ENCODE measurements at places on chromosomes 6 and 20.

DNA sequence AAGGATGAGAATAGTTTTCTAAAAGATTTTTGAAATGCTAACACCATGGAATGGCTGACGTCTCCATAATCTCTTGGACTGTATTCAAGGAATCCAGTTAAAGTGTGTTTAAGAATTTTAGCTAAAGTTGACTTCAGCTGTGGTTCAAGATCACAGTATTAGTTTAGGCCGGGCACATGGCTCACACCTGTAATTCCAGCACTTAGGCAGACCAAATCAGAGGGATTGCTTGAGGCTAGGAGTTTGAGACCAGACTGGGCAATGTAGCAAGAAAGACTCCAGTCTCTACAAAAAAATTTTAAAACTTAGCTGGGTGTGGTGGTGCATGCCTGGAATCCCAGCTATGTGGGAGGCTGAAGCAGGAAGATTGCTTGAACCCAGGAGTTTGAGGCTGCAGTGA is 68.2 kb downstream of the RFPL4B start:
- DNase-seq = no peak

DNA sequence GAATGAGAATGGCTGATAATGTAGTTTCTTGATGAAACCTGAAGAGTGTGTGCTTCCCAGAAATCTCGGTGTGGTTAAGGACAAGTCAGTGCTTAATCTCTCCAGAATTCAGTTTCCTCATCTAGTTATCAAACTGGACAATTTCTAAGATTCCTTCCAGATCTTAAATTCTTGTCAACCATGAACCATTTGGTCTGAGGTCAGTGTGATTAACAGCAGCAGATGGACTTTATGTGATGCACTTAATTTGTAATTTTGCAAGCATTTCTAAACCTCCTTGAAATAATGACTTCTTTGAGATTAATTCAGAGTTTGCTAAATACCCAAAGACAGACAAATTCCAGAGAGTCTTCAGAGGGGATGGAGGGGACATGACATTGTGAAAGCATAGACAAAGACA is 160.3 kb downstream of the KIF16B start:
- no peak for DNase-seq

DNA sequence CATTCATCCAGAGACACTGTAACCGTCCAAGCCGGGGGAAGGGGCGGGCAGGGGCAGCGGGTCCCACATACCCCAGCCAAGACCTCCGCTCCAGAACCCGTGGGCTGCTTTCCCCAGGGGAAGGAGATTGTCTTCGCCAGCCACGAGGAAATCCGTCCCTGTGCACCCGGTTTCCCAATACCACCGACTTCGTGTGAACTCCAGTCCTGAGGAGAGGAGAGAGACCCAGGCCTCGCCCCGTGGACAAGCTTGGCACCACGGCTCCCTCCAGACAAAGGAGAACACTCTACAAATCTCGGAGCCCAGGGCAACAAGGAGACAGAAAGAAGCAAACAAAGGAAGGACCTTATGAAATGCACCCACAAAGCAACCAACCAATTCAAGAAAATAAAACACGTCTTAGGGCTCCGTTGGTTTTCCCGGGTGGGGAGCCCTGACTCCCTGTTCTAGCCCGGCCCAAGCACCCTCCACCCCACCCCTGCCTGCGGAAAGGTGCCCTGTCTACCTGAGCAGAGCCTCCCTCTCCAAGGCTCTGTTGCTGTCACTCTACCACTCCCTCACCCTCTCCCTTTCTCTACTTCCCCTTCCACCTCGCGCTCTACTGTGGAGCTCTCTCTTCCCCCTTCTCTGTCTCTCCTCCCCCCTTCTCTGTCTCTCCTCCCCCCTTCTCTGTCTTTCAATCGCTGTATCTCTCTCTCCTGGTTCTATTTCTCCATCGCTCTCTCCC is 1382.8 kb upstream of the DEFB115 start:
- no peak for DNase-seq

GRCh38 chr20:846894-847278 is 13.4 kb downstream of the FAM110A start:
- DNase-seq = no peak

DNA sequence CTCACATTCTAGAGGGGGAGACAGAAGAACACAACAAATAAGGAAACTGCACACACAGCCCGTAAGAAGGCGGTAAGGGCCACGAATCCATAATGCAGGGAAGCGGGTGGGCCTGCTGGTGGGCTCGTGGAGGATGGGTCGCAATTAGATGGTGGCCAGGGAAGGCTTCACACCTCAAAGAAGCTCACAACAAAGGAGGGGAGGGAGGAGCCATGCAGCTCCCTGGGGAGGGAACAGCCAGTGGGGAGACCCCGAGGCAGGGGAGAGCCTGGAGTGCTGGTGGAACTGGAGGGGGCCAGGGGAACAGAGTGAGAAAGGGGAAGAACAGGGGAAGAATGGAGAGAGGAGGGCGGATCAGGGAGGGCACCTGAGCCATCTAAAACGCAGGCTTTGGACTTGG is 13.4 kb downstream of the SRC start:
- DNase-seq = no peak

- no peak for DNase-seq
Measured at GRCh38 chr20:49579195-49579594, 11.3 kb upstream of the PTGIS start.

DNA sequence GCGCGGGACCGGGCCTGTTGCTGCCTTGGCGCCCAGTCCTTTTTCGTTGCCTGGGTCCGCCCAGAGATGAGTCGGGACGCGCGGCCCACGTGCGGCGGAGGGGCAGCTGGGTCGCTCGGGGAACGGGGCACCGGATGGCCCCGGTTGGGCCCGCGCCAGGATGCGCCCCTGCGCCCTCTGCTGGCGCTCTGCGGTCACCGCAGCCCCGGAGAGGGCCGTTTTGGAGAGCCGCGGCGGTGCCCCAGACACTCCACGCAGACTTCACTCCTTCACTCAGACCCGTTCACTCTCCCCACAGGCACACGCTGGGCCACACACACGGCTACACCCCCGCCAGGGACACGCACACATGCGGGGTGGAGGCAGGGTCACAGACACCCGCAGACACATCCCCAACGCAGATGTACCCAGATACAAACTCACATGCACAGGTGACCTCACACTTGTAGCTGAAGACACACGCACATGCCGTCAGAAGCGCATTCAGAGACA is 38.8 kb downstream of the SRC start:
- peak; percentile 84 for DNase-seq

DNA sequence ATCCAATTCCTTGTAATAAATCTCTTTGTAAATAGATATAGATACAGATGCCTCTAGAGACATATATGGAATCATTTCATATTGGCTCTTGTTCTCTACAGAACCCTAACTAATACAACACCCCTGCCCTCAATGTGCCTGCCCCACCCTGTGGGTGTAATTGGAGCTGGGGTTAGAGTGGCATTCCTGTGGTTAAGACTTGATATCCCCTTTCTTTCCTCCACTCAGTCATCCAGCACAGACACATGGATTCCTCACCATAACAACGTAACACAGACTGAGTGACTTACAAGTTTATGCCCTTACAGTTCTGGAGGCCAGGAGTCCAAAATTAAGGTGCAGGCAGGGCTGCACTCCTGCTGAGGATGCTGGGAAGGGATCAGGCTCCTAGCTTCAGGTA is 42.8 kb downstream of the C6orf118 start:
- no peak for DNase-seq

- DNase-seq = no peak
Measured at GRCh38 chr6:166266336-166266735, 41.9 kb downstream of the PRR18 start.

DNA sequence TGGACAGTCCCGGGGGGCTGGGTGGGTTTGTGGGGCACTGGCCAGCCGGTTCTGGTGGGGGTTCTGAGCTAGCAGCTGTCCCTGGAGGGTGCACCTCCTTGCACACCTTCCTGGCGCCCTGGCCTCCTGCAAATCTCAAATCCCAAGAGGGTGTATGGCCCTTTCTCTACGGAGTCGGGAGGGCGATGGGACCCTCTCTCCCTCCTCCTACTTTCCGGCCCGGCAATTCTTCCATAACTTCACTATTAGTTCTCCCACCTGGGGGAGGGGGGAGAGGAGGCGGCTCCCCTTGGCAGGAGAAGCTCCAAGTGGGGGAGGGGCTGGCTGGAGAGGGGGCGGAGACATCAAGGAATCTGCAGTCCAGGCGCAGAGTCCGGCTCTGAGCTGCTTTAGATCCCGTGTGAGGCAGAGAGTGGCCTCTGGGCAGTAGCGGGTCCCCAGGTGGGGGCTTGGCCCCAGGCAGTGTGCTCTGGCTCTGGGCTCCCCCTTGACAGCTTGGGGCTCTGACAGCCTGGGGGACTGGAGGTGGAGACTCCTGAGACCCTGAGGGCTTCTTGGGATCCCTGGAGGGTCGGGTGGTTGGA is 1.4 kb upstream of the LAMA5 start:
- DNase-seq = no peak

GRCh38 chr20:13865156-13865555 is 80.3 kb downstream of the NDUFAF5 start:
- DNase-seq = no peak

- no peak for DNase-seq
Measured at GRCh38 chr6:159044899-159045727, at the start of gene TAGAP. TAGAP (minus strand) TSS chr6:159044991; CDS start chr6:159044146, 845 bp downstream.

DNA sequence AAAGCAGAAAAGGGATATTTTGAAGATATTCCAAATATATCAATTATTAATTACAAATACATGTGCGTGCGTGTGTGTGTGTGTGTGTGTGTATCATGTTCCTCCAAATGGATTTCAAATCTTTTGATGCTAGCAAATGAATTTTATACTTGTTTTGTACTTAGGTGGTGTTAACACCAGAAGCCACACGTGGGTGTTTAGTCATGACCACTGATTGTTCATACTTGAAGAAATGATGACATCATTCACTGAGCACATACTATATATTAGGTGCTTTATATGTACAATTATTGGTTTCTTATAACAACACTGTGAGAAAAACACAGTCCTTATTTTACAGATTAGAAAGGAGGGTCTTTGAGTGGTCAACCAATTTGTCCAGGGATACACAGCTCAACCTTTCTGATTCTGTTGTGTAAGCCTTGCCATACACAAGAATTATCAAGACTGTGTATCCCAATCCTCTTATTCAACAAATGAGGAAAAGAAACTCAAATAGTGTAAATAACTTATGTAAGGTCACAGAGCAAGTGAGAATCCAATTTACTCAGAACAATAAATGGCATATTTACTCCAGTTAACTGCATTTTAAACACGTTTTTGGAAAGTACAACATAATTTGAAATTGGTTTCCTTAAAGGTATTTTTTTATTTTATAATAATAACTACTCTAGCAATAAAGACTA is 88.5 kb downstream of the BCAS1 start:
- no peak for DNase-seq

- no peak for DNase-seq
Measured at GRCh38 chr6:96823743-96824142, 13.5 kb downstream of the GPR63 start.

- no peak for DNase-seq
Measured at GRCh38 chr6:136823128-136823660, 802 bp downstream of the PEX7 start.

DNA sequence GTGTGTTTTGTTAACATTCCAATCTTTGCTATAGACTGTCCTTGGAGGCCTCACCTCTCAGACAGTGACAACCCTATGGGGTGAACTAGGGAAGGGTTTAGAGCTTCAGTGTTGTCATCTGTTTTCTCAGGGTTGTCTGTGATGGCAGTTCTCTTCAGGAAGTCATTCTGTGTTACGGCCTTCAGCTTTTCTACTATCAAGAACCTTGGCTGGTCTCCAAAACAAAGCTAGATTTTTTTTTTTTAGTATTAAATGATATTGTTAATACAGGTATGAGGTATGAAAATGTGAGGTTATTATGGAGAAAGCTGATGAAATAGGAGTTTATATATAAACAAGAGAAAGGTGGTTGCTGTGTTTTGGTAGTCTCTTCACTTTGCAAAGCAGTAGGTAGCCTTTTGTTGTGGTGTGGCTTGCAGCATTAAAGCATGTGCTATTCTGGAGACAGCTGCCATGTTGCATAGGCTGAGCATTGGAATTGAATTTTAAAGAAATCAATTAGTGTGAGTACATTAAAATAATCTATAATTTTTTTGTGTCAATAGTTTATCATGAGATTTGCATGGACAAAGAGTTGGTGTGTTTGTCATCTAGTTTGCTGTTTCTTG is 162.6 kb downstream of the CARMIL1 start:
- DNase-seq = no peak

GRCh38 chr6:140744659-140745320 is 1370.3 kb upstream of the CITED2 start:
- DNase-seq = no peak

DNA sequence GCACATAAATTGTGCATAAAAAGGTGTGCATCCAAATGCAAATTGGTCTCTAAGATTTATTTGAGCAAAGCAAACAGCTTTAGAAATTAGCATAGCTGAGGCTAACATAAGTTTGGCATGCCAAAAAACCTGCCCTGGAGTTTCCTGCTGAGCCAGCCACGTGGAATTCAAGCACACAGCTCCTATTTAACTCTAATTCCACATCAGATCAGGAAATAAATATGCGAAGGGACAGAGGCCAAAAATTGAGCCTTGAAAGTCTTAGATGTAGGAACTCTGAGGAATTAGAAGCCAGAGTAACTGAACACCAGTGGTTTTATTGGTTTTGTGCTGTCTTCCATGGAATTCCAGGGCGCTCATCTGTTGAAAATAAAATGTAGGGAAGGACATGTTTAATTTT is 19.6 kb downstream of the SOBP start:
- DNase-seq = no peak

- no peak for DNase-seq
Measured at GRCh38 chr6:81054036-81054435, 698.4 kb downstream of the TENT5A start.

DNA sequence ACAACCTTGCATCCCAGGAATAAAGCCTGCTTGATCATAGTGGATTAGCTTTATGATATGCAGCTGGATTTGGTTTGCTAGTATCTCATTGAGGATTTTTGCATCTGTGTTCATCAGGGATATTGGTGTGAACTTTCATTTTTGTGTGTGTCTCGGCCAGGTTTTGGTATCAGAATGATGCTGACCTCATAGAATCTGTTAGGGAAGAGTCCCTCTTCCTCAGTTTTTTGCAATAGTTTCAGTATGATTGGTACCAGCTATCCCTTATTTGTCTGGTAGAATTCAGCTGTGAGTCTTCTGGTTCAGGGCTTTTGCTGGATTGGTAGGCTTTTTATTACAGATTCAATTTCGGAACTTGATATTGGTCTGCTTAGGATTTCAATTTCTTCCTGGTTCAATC is 132.5 kb downstream of the ZFAND3 start:
- no peak for DNase-seq

DNA sequence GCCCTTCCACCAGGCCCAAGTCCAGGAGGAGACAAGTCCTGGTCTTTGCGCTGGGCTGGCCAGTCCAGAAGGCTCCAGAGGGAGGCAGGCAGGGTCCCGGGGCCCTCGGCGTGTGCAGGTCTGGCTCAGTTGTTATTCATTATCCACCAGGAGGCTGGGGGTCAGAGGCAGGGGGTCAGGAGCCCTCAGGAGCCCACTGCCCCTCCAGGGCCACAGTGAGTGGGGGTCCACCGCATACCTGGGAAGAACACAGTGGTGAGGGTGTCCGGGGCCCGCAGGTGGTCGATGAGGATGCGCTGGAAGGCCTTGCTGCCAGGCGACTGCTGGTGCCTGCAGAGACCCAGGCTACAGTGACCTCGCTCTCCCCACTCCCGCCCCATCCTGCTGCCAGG is 4.4 kb upstream of the C20orf144 start:
- DNase-seq = no peak

- peak; percentile 23 for DNase-seq
Measured at GRCh38 chr6:81465859-81466258, 286.6 kb downstream of the TENT5A start.

- no peak for DNase-seq
Measured at GRCh38 chr20:53569606-53570307, 23.9 kb downstream of the ZNF217 start.
